Astrocyte (in vitro differentiated cells and primary cell): ENCODE measurements at places on chromosomes 2 and 18. TPM values are rescaled to one million over a fixed set of nuclear protein-coding genes. Genes with fewer than 3 reads are reported as not detected.
A peak's percentile ranks its signal among the peaks of the same experiment; 100 is the strongest.

- DNase-seq: no peak
Observed at GRCh38 chr18:21900605-21901352, 160.2 kb downstream of the MIB1 start.

DNA sequence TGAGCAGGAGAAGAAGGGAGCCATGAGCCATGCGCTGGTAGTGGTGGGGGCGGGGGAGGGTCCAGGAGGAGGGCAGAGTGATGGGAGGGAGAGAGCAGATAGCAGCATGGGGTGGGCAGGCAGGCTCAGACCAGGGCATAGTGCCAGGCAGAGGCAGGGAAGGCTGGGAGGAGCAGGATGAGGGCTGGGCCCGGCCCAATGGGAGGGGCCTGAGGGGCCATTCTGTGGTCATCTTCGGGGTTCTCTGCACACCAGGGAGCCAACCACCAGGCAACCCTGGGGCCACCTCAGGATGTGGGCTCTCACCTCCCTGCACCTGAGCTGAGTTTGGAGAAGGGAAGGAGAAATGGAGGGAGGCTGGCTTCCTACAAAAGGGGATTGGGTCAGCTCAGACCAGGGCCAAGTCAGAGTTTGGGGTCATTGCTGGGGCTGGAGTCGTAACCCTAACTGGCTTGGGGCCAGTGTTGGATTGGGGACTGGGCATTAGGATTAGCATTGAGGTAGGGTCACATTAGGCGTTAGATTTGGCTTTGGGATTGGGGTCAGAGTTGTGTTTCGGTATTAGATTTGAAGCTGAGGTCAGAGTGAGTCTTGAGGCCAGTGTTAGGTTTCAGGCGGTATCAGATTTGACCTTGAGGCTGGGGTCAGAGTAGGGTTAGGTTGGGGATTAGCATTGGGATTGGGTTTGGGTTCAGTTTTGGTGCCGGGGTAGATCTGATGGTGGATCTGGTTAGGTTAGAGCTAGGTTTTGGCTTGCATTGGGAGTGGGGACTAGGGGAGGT is 11.2 kb downstream of the VIL1 start:
- no peak for DNase-seq

DNA sequence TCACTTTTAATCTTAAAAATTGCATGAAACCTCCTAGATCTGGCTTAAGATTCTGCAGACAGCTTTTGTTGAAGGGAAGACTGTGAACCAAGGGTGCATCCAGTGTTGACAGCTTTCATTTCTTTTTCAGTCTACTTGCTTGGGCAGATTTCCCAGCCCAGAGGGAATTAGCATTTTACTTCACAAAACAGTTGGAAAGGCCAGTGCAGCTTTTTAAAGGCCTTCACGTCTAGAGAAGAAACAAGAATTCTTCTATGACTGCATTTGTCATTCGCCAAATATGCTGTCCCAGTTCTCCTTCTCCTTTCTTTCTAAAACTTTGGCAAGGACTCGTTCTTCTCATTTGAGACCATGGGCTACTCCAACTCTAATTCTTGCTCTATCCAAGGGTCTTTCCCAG is 17.4 kb downstream of the NTSR2 start:
- peak; percentile 10 for DNase-seq

Gene VSNL1
- total RNA-seq: 0.61 and 2.4 TPM in 2 replicates
